ENCODE measurements at places on chromosomes 7 and 10.

GRCh38 chr7:46165276-46165675, 244.2 kb upstream of the IGFBP3 start:
- DNase-seq, result no peak

DNA sequence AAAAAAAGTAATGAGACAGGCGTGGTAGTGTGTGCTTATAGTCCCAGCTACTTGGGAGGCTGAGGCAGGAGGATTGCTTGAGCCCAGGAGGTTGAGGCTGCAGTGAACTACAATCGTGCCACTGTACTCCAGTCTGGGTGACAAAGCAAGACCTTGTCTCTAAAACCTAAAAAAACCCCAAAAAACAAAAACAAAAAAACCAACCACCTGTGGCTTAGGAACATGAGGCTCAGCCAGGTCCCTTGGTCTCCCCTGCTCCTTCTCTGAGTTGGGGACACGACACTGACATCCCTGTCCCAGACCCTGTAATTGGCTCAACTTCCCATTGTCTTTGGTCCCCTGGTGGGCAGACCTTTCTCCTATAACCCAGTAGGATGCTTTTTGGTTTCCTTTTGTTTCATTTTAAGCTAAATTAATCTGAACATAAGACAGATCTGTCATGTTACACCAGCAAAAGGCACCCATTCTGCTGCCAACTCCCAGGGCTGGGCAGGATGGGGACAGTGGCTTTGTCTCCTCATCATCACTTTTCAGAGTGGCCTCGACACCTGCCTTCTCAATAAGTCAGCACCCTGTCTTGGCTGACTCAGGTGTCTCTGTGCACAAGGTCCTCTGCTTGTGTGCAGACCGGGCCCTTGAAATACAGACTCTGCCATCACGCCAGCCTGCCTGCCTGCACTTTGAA, 74.4 kb downstream of the MYL10 start:
- DNase-seq, result no peak

GRCh38 chr7:159010411-159010810, 134.3 kb downstream of the VIPR2 start:
- no peak for DNase-seq

DNA sequence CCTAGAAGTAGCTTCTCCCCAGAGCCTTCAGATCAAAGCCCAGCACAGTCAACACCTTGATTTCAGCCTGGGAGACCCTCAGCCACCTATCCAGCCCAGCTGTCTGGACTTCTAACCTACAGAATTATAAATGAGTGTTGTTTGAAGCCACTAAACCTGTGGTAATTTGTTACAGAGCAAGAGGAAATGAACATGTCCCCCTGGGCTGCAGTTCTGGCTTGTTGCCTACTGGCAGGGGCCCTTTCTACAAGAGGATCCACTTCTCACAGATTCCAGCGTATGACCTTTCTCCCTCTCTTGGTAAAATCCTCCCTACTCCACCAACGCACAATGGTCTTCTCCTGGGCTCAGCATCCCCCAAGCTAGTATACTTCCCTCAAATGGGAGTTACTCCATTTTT, 46.4 kb upstream of the ECHDC3 start:
- DNase-seq, result no peak

DNA sequence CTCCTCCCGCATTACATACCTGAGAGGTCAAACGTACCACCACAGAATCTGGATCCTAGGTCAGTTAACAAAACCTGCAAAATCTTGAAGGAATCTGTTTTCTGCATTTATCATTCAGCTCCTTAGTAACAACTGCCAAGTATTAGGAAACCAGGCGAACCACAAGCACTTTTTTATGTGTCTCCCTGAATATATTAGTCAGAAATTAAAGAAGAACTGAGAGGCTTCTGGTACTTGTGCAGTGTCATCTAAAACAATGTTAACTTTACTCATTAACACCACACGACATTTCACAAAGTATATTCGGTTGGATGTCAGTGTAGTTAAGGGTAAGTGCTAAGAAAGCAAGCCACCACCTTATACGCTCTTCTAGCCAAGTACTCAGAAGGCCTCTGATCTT, 2.5 kb downstream of the CCDC6 start:
- DNase-seq, result no peak

DNA sequence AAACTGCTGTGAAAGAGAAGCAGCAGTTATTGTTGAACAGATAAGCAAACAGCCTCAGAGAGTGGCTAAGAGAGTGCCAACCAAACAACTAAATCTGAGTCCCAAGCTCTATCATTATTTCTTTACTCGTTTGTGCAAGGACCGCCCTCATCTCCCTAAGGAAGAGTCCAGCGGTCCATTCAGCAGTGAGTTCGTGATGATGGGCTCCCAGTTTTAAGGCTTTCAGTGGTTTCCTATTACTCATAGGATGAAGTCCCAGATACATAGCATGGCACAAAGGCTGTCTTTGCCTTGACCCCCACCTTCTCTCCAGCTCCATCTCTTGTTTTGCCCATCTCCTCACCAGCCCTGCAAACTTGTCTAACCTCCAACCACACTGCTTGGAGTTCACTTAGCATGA, 24.3 kb upstream of the PDE1C start:
- no peak for DNase-seq

GRCh38 chr7:156616269-156617202, 24.0 kb upstream of the RNF32 start:
- DNase-seq, result no peak

- no peak for DNase-seq
Measured at GRCh38 chr7:27170426-27171324, 3.4 kb downstream of the HOXA10 start.

DNA sequence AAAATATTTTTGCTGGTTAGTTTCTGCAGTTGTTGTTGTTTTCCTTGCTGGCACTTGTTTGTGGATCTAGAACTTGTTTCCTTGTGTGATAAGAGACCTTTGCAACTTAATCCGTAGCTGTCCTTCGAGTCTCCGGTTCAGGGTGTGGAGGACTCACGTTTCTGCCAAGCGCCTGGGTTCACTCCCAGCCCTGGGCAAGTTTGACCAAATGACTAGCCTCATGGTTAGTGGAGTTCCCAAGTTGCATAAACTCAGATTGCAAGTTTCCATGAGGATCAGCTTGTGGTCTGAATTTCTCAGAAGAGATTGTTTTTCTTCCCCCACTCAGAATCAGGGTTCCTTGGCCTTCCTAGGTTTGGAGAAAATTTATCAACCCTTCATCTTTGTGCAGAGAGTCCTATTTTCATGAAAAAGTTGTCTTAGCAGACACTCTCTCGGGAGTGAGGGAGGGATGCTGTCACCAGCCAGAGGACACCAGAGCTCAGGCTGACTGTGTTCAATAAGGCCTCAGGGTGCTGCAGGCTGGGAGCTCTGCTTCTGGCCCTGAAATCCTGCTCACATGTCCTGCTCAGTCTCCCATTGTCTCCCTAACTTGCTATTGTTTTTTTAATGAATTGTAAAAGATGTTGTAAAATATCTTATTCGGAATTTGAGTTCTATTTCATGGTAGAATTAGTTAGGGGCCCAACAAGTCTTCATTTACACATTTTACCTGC, 377.7 kb upstream of the KLF6 start:
- DNase-seq, result no peak

GRCh38 chr7:50462361-50462760, 12.2 kb upstream of the FIGNL1 start:
- no peak for DNase-seq

- DNase-seq, result no peak
Measured at GRCh38 chr7:123562121-123562520, 4.5 kb upstream of the NDUFA5 start.

- no peak for DNase-seq
Measured at GRCh38 chr10:79026341-79026761, 42.4 kb upstream of the ZMIZ1 start.

DNA sequence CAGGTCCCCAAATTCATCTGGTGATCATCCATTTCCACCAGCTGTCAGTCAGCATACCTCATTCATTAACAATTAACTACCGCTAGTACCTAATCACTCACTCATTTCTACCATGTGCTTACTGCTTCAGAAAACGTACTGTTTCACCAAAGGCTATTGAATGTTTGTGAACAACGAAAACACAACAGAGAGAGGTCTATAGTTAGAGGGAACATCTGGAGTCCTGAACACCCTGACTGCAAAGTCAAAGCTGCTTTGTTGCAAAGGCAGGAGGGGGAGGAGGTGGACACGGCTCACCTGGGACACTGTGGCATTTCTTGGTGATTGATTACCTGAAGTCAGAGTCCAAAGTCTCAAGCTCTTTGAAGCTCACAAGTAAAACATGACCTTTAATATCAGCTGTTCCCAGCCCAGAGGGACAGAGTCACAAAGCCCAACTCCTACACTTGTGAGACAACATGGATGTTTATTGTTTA, 342.3 kb upstream of the ADARB2 start:
- DNase-seq, result no peak

DNA sequence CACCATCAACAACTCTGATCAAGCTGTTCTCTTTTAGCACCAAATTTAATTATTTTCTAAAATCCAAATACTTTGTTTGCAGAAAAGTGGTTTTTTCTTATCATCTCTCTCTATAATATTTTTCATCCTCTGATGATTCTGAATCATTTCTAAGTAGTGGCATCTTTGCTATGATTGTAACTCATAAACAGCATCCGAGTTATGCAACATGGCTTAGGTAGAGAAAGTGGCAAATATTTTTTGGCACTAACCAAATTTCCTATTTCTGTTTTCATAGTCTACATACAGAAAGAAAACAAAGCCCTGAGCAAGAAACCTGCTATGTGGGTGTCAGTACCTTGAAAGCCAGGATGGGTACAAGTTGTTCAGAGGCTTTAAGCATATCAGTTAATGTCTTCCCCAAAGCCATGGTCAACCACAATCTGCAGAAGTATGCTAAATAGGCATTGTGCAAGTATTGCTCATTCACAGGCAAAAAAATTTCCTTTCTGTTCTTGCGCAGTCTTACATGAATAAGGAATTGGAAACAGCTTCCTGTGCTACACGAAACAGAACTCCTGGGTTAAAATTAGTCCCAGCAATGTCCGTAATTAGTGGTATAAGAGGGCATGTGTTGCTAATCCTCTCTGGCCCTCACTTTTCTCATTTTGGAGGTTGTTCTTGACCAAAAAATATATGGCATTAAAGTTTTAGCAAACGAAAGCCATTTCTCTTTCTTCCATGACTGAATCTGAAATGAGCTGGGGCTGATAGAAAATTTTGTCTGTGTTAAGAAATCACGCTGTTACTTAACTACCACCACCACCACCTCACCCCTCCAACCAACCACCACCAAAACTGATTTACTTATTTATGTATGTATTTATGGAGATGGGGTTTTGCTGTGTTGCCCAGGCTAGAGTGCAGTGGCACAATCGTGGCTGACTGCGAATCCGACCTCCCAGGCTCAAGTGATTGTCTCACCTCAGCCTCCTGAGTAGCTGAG, 325.6 kb upstream of the MAGI2 start:
- DNase-seq, result no peak

- no peak for DNase-seq
Measured at GRCh38 chr7:26525398-26526264, 234.0 kb downstream of the SNX10 start.

GRCh38 chr7:90747516-90747915, 151.4 kb downstream of the CDK14 start:
- no peak for DNase-seq

GRCh38 chr10:123513870-123514269, 152.3 kb upstream of the GPR26 start:
- DNase-seq, result no peak

DNA sequence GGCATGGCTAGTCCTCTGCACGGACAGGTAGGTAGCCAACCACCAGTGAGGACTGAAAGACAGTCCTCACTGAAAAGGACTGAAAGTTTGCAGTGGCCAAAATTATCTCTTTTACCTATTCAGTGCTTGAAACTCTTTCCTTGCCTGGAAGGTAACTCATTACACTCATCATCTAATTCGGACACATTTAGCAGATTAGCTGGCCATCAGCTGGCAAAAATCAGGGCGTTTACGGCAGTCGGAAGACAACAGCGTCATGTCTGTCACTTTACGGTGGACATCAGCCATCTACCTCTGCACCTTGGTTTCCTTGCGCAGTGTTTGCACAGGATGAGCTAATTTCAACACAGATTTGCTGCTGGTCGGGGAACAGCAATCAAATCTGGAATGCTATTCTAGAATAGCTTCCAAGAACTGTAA, 740 bp downstream of the ANXA7 start:
- no peak for DNase-seq

- DNase-seq, result no peak
Measured at GRCh38 chr10:130023454-130024230, 59.6 kb upstream of the EBF3 start.

- DNase-seq, result no peak
Measured at GRCh38 chr10:12670004-12670403, 320.7 kb downstream of the CAMK1D start.

GRCh38 chr10:110404413-110404812, 93.3 kb upstream of the DUSP5 start:
- no peak for DNase-seq

DNA sequence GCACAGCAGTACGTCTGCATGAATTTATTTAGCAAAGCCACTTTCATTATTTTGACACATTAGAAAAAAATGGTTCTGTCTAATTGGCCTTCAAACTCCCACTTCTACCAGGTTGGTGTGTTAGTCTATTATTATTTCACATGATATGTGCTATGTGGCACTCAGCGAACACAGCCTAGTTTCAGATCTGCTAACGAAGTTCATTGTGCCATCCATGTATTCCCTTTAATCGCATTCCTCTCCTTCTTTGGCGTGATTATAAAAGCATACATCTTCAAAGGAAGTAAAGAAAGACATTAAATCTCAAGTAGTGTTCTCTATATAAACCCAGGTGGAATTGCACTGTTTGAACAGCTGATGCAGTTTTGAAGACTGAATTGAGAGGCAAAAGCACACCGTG, 96.4 kb upstream of the CACNA2D1 start:
- DNase-seq, result no peak

GRCh38 chr7:43943417-43944187, 17.4 kb downstream of the UBE2D4 start:
- no peak for DNase-seq

DNA sequence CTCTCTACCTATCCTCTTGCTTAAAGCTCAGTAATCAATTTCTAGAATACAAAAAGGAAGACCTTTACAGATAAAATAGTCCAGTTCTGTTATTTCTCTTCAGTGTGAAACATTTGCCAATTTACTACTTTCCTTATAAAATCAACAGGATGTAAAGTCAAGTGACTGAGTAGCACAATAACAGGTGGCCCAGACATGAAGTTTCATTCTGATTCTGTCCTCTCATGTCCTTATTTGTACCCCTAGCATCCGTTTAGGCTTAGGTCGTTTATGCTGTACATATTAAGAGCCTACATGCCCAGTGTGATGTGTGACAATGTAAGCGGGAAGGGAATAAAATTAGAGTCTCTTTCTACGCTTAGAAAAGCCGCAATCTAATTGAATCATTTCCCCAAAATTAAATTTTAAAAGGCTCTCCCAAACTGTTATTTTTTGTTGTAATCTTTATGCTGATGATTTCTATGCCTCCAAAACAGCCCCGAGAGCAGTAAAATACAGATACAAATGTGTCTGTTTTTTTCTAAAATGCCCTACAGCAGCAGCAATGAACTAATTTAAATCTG, 29.1 kb downstream of the EPC1 start:
- DNase-seq, result no peak

DNA sequence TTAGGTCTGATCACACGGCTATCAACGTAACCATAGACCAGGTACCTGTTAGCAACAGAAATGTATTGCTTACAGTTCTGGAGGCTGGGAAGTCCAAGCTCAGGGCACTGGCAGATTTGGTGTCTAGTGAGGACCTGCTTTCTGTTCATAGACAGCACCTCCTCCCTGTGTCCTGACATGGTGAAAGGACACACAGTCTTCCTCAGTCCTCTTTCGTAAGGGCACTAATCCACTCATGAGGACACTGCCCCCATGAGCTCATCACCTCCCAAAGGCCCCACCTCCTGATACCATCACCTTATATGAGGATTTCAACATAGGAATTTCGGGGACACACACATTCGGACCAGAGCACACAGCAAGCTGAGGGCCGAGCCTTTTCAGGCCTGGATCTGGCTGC, 71.4 kb upstream of the BTBD16 start:
- no peak for DNase-seq
